DMS79 treated with DMSO at 0.1 percent for 48 hours (cell line): ENCODE measurements at places on chromosomes 3 and 15.

DNA sequence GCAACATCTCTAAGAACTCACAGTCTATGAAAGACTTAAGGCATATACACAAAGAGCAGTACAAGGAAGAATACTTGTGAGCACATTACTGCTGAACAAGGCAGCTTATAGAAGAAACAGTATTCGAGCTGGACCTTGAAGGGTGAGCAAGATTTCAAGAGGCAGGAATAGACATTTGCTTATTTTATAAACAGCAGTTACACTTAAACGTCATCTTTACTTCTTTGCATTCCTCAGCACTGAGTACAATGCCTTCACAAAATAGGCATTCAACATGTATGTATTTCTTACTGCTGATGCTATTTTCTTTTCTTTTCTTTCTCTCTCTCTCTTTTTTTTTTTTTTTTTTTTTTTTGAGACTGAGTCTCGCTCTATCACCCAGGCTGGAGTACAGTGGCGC is 205.8 kb downstream of the ZIC4 start:
- no peak for DNase-seq

- no peak for DNase-seq
Observed at GRCh38 chr15:39145854-39146625, 434.8 kb upstream of the THBS1 start.

GRCh38 chr3:10594915-10595314 is 89.5 kb upstream of the ATP2B2 start:
- no peak for DNase-seq

DNA sequence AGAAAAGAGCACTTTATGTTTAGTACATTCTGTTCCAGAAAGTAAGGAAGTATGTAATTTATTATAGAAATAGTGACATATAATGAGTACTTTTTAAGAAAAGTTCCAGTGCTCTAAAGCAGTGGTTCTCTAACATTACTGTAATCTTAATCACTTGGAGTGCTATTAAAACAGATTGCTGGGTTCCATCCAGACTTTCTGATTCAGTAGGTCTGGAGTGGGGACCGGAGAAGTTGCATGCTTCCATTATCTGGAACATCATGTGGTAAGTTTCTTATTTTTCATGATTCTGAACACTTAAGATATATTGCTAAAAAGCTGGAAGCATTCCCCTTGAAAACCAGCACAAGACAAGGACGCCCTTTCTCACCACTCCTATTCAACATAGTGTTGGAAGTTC is 47.5 kb upstream of the ARL14 start:
- no peak for DNase-seq

DNA sequence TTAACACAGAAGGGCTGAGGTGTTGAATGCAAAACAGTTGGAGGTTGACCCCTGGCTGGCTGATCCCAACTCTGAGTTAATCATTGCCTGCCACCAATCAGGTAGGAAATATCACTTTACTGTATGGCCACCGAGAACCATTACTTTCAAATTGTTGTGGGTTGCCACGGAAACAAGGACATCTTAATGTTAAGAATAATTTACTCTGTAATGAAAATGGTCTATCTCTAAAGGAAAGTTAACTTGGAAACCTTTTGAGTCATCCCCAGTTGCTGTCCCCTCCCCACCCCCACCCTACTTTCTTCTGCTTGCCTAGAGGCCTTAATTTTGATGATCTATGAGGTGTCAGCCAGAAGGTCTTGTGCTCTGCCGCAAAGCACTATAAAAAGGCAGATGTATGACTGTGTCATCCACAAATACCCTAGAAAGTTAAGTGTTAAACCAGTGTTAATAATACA is 78.7 kb upstream of the SNRK start:
- no peak for DNase-seq

DNA sequence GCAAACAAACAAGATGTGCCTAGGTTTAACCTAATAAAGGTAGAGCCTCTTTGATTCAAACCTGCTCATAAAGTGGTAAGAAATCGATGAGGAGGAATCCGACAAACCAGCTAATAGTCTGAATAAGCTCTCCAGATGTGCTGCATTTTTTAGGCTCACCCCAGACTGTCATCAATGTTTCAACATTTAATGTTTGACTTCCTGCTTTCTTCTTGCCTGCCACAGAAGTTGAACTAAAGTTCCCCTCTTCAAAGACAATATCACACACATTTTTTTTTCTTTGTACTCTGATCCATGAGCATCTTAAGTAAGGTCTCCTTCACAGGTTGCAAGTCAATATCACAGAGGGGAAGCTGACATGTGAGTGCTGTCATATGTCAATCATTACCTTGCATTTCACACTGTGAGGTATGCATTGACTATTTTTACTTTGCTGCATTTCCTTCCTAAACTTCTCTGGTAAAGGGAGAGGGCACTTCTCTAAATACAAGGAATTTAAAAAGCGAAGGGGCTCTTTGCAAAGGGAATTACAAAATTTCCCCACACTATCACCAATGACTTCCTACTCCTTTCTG is 172.3 kb upstream of the MCTP2 start:
- DNase-seq, result no peak

DNA sequence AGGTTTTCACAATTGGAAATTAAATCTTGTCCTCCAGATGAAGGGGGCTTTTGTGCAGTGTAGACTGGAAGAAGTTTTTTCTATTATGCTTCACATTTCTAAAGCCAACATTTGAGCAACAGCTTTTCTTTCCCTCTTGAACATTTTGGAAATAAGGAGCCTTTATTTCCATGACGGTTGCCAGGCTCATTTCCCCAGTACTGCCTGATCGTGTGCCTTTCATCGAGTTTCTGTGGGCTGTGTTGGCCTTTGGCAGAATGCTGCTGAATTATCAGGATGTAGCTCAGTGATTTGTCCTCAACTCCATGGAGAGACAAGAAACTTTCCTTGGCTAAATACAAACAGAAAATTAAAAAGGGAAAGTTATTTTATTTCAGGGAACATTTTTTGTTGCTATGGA is 314.8 kb upstream of the LRRC3B start:
- no peak for DNase-seq

DNA sequence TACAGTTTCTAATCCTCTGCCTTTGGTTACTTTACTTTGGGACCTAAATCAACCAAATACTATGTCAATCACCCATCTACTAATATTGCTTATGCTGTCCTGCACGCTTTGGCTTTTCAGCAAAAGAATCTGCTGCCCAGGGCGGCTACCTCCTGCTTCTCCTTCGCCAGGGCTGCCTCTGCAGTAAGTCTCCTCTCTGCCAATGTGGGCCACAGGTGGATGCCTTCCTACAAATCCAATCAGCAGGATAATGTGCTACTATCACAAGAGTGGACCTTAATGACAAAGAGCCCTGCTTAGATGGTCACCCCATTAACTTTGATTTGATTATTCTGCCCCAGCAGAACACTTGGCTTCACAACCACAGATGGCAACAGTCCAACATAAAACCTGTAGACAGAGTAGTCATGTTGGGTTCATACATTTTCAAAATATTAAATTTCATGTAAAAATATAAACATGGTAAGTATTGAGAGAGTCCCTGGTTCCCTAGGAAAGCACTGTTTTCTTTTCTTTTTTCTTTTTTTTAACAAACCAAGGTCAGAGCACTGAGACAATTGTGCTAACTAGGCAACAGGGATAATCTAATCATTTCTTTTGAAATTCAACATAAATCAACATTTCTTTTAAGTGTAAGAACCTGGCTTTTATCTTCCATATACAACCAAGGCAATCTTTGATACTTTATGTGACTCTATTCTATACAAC is 298.3 kb downstream of the ZBTB20 start:
- DNase-seq, result peak; percentile 67

GRCh38 chr3:71907996-71908395 is 123.0 kb upstream of the PROK2 start:
- no peak for DNase-seq

DNA sequence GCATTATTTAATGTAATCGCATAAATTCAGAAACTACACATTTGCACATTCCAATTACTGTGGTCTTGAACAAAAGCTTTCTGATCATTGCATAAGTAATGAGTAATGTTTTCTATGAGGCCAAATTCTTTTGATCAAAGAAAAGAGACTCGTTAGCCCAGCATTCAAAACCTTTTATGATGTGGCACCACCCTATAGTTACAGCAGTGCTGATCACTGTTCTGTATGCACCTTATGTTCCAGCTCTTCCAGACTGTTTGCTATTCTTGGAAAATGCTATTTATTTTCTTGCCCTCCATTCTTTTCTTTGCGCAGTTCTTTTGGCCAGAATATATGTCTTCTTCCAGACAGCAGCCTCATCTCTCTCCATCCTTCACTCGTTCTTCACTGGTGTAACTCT is 42.3 kb downstream of the MAP3K13 start:
- no peak for DNase-seq

DNA sequence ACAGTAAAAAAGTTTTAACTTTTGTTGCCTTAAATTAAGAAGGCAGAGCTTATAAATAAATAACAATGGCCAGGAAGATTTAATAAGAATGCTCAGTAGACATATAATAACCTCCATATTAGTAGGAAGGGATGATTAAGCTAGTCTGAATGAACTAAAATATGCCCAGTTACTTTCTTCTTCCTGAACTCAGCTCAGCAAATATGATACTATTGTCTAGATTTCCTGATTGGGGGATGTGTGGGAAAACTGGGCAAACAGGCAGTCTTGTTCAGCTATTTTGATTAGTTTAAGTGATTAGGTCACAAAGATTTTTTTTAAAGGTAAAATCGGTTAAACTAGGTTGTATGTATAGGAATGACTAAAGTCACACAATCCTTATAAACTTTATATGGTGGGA is 167.2 kb upstream of the SLC2A2 start:
- no peak for DNase-seq

DNA sequence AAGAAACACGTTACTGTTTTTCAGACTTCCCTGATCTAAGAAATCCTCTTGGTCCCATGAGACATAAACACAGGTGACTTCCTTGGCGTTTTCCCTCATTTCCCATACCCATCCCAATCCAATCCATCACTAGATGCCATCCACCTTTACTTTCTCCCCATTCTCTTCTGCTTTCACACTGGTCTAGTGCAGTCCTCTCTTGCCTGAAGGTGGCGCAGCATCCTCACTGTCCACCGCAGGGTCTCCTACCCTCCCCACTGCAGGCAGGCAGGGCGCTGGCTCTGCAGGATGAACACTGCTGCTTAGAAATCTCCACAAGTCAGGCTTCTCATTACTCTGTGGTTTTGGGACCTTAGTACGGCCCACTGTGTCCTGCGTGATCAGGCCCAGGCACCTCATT is 58.2 kb downstream of the RAB7A start:
- no peak for DNase-seq

- no peak for DNase-seq
Observed at GRCh38 chr15:90642464-90643300, 74.5 kb upstream of the BLM start.

- DNase-seq, result no peak
Observed at GRCh38 chr15:50377867-50378751, 23.1 kb upstream of the GABPB1 start.

GRCh38 chr3:107450254-107450893 is 72.4 kb upstream of the BBX start:
- DNase-seq, result no peak

DNA sequence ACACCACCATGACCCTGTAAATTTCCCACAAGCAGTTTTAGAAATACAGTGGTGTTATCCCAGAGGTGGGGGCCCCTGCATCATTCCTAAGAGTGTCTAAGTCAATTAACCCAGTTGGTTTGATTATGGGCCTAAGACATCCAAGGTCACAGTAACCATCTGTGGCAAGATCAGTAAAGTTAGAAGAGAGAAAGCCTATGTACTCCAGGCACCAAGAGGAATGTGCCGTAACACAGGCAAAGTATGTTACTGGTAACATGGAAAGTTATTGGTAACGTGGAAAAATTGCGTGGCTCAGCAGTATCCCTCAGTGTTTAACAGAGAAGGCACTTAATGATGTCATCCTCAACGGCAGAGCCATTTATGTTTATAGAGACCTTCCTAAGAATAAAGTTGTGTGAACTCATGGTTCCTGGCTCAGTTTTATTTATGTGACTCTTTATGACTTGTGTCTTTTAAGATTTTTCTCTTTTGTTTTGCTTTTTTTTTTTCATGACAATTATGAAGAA is 144.1 kb upstream of the RASGRP1 start:
- no peak for DNase-seq

- no peak for DNase-seq
Observed at GRCh38 chr15:97745481-97746071, 214.9 kb upstream of the ARRDC4 start.

DNA sequence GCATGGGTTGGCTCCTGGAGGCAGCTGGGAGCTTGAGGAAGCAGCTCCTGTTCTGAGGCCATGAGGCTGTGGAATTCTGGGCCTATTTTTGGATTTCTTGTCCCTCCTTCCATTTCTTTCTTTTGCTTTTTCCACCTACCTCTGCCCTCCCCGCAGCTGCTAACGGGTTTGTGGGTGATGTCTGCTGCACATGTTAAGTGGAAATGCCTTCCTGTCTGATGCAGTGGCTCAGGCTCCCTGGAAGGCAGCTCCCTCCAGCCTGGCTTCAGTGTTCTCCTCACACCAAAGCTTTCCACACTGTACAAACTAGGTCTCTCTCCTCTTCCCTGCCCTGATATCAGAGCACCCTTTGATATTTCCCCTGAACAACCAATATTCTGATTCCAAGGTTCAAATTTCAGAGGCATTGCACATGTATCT is 33.8 kb upstream of the ESYT3 start:
- DNase-seq, result no peak

DNA sequence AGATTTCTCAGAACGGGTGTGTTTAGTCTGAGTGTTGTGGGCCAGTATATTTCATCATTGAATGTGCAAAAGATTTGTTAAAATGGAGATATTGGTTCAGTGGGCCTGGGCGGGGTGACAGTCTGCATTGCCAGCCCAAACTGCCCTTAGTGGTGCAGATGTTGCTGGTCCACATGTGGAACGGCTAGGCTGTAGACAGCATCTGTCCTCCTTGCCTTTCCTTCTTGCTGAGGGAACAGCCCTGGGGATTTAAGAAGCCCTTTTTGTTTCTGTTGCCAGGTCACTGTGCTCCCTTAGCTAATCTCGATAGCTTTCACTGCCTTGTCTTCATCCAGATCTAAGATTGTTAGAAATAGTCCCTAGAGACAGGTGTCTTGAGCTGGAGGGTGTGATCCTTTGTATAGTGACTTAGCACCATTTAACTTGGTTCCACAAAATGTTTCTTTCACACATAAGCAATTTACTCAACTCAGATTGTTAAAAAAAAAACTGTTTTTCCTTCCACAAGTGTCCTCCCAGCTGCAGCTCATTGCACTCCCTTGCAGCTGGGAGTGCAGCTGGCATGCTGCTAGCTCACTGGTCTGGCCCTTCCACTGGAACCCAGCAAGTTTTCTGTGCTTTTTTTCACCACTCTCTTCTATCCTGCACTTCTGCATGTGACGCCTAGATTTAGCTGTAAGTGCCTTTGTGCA is 37.5 kb downstream of the GAP43 start:
- DNase-seq, result peak; percentile 73
